ENCODE measurements at places on chromosomes 4 and X.

DNA sequence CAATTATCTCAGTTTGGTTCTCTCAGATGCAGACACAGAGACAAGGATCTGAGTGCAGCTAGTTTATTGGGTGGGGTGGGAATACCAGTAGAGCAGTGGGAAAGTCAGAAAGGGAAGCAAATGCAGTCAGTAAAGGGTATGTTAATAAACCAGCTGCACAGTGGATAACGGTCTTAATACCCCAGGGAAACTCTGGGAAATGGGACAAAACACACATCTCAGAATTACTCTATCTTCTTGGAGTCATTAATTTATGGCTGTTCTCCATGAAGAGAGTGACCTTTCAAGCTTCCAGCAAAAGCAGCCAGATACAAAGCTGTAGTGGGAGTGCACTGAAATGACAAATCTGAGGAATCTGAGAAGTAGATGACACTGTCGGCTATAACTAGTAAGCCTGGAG is 73.3 kb upstream of the NALF2 start:
- no peak overlapping the region for H3K4me3 ChIP-seq
- H3K27ac ChIP-seq, result no peak overlapping the region
- H3K36me3 ChIP-seq, result no peaks in the 10 kb centered on the region
- no peaks in the 10 kb centered on the region for H3K27me3 ChIP-seq
- no peak for DNase-seq
- H3K4me1 ChIP-seq, result peaks cover 10% of the 10 kb centered on the region

- H3K4me3 ChIP-seq, result no peak overlapping the region
- no peaks in the 10 kb centered on the region for H3K36me3 ChIP-seq
- H3K4me1 ChIP-seq, result peaks cover 8% of the 10 kb centered on the region
- no peak for DNase-seq
- H3K27me3 ChIP-seq, result peaks cover under 1% of the 10 kb centered on the region
Observed at GRCh38 chrX:118498351-118498750, 2.7 kb downstream of the DOCK11 start.

DNA sequence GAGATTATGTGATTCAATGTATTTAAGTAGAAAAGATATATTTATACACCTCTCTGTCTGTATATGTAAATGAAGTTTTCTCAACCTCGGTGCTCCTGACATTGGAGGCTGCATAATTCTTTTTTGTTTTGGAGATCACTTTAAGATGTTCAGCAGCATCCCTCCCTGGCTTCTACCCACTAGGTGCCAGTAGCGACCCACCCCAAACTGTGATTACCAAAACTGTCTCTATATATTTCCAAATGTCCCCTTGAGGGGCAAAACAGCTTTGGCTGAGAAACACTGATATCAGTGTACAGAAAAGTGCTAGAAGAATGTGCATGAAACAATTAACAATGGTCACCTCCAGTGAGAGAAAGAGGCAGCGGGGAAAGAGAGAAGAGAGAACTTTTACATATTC is 51.2 kb downstream of the DCX start:
- no peaks in the 10 kb centered on the region for H3K36me3 ChIP-seq
- peaks cover 8% of the 10 kb centered on the region for H3K4me1 ChIP-seq
- H3K27me3 ChIP-seq, result no peaks in the 10 kb centered on the region
- no peak for DNase-seq
- H3K27ac ChIP-seq, result no peak overlapping the region

- H3K27me3 ChIP-seq, result peaks cover 3% of the 10 kb centered on the region
- H3K4me1 ChIP-seq, result peaks cover 10% of the 10 kb centered on the region
- H3K36me3 ChIP-seq, result no peaks in the 10 kb centered on the region
- DNase-seq, result no peak
- no peak overlapping the region for H3K27ac ChIP-seq
Observed at GRCh38 chr4:14168919-14169318, 541.4 kb upstream of the BOD1L1 start.

DNA sequence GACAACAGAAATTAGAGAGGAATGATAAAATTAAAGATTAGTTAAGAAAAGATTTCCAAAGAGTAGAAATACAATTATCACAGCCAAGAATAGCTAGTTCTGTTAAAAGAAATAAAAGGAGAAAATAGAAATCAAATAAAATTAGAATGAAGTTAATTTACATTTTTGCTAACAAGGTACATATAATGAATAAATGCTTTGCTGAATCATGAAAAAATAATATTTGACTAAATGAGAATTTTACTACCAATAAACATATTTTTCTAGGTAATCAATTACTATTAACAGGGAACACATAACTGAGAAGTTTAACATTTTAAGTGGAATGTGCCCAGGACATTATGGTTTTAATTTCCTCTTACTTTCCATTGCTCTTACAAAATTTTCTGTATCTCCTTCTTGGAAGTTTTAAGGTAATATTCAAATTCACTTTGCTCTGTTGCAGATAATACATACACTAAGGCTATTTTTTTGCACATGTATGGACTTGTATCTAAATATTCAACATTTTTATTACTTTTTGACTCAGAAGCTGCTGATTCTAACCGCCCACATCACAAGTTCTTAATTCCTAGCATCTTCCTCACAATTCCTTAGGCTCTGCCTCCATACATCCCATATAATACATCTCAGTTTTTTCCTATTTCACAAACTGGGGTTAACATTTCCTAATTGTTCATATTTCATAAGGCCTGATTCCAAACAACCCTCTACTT is 870.7 kb upstream of the INTU start:
- no peaks in the 10 kb centered on the region for H3K4me1 ChIP-seq
- no peaks in the 10 kb centered on the region for H3K27me3 ChIP-seq
- no peaks in the 10 kb centered on the region for H3K36me3 ChIP-seq
- no peak overlapping the region for H3K4me3 ChIP-seq

GRCh38 chrX:1380672-1381233 is 11.2 kb downstream of the SLC25A6 start:
- no peak overlapping the region for H3K27ac ChIP-seq
- H3K36me3 ChIP-seq, result no peaks in the 10 kb centered on the region
- H3K4me3 ChIP-seq, result no peak overlapping the region
- no peaks in the 10 kb centered on the region for H3K4me1 ChIP-seq

GRCh38 chr4:122744229-122744628 is 11.7 kb downstream of the BBS12 start:
- H3K36me3 ChIP-seq, result no peaks in the 10 kb centered on the region
- no peak overlapping the region for H3K4me3 ChIP-seq
- no peaks in the 10 kb centered on the region for H3K4me1 ChIP-seq
- H3K27ac ChIP-seq, result no peak overlapping the region
- no peak for DNase-seq

GRCh38 chr4:83013902-83014301 is 3.3 kb upstream of the LIN54 start:
- H3K27me3 ChIP-seq, result peaks cover 1% of the 10 kb centered on the region
- DNase-seq, result no peak
- H3K27ac ChIP-seq, result no peak overlapping the region
- H3K36me3 ChIP-seq, result no peaks in the 10 kb centered on the region
- H3K4me3 ChIP-seq, result peak overlapping the region; percentile 93

- H3K27ac ChIP-seq, result no peak overlapping the region
- H3K4me1 ChIP-seq, result no peaks in the 10 kb centered on the region
- DNase-seq, result no peak
- H3K27me3 ChIP-seq, result no peaks in the 10 kb centered on the region
Observed at GRCh38 chrX:13177921-13178566, 133.6 kb upstream of the FAM9C start.

- no peak overlapping the region for H3K27ac ChIP-seq
- peaks cover 9% of the 10 kb centered on the region for H3K4me1 ChIP-seq
- H3K4me3 ChIP-seq, result no peak overlapping the region
- no peaks in the 10 kb centered on the region for H3K36me3 ChIP-seq
Observed at GRCh38 chrX:130162094-130162735, 3.4 kb downstream of the AIFM1 start.

DNA sequence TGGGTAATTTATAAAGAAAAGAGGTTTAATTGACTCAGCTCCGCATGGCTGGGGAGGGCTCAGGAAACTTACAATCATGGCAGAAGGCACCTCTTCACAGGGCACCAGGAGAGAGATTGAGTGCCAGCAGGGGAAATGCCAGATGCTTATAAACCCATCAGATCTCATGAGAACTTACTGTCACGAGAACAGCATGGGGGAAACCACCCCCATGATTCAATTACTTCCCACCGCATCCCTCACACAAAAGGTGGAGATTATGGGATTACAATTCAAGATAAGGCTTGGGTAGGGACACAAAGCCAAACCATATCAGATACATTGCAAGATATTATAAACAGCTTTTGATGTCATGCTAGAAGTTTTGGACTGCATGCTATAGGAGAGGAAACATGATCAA is 204.3 kb downstream of the VEGFC start:
- H3K27ac ChIP-seq, result no peak overlapping the region
- H3K36me3 ChIP-seq, result no peaks in the 10 kb centered on the region
- no peak overlapping the region for H3K4me3 ChIP-seq
- H3K27me3 ChIP-seq, result peaks cover under 1% of the 10 kb centered on the region
- H3K4me1 ChIP-seq, result no peaks in the 10 kb centered on the region
- DNase-seq, result no peak

DNA sequence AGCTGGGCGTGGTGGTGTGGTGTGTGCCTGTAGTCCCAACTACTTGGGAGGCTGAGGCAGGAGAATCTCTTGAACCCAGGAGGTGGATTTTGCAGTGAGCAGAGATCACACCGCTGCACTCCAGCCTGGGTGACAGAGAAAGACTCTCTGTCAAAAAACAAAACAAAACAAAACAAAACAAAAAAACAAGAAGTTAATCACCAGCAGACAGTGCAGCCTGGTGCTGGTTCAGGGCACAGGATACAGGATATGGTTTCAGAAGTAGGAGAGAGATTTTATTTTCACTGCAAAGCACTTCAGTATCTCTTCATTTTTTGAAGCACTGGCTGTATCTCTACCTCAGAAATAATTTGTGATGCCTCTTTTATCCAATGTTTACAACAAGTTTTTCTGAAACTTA is 1222.9 kb upstream of the PRKX start:
- no peak overlapping the region for H3K4me3 ChIP-seq
- H3K27me3 ChIP-seq, result no peaks in the 10 kb centered on the region
- H3K4me1 ChIP-seq, result no peaks in the 10 kb centered on the region
- DNase-seq, result no peak

GRCh38 chr4:108181704-108182103 is 13.0 kb upstream of the LEF1 start:
- H3K27ac ChIP-seq, result no peak overlapping the region
- no peaks in the 10 kb centered on the region for H3K4me1 ChIP-seq
- peaks cover 8% of the 10 kb centered on the region for H3K27me3 ChIP-seq
- H3K36me3 ChIP-seq, result no peaks in the 10 kb centered on the region

GRCh38 chr4:40199999-40200874 is 3.4 kb downstream of the RHOH start:
- H3K36me3 ChIP-seq, result no peaks in the 10 kb centered on the region
- H3K27ac ChIP-seq, result no peak overlapping the region
- no peak overlapping the region for H3K4me3 ChIP-seq
- H3K4me1 ChIP-seq, result no peaks in the 10 kb centered on the region
- DNase-seq, result no peak
- H3K27me3 ChIP-seq, result no peaks in the 10 kb centered on the region

GRCh38 chr4:147717878-147718277 is 14.0 kb upstream of the ARHGAP10 start:
- no peak for DNase-seq
- H3K27me3 ChIP-seq, result no peaks in the 10 kb centered on the region
- H3K4me3 ChIP-seq, result no peak overlapping the region
- no peaks in the 10 kb centered on the region for H3K36me3 ChIP-seq
- no peak overlapping the region for H3K27ac ChIP-seq
- no peaks in the 10 kb centered on the region for H3K4me1 ChIP-seq

DNA sequence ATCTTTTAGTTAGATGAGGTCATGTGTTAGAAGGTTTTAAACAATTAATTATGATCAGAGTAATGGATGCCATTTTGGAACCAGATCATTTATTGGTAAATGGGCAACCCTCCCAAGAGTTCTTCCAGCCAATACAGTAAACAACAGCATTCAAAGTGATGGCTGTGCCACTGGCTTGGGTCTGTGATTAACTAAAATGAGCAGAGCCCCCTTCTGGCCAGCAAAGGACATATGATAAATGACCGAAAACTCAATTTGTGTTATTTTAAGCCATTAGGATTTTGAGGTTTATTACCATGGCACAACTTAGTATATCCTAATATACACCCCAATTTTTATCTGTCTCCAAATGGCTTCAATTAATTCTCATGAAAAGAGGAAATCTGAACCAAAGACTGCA is 90.8 kb upstream of the NPFFR2 start:
- no peak overlapping the region for H3K4me3 ChIP-seq
- H3K36me3 ChIP-seq, result peaks cover 3% of the 10 kb centered on the region
- no peaks in the 10 kb centered on the region for H3K27me3 ChIP-seq
- peak; percentile 19 for DNase-seq
- no peaks in the 10 kb centered on the region for H3K4me1 ChIP-seq

DNA sequence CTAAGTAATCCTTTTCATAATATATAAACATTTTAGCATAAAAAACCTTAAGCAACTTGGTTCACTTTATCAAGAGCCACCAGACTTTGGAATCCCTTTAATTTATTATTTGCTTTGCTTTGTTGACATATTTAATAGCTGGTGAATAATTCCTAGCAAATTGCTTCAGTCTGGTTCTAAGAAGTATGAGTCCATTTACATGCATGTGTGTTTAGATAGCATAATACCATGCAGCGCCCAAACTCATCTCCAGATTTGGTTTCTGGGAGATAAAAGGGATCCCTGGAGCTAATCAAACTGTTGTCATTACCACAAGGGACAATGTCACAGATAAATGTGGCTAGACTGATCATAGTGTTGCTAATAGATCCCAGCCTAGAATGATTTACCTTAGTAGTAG is 111.8 kb downstream of the TMEM144 start:
- H3K4me1 ChIP-seq, result no peaks in the 10 kb centered on the region
- H3K27me3 ChIP-seq, result no peaks in the 10 kb centered on the region
- DNase-seq, result no peak
- H3K4me3 ChIP-seq, result no peak overlapping the region
- H3K36me3 ChIP-seq, result no peaks in the 10 kb centered on the region

DNA sequence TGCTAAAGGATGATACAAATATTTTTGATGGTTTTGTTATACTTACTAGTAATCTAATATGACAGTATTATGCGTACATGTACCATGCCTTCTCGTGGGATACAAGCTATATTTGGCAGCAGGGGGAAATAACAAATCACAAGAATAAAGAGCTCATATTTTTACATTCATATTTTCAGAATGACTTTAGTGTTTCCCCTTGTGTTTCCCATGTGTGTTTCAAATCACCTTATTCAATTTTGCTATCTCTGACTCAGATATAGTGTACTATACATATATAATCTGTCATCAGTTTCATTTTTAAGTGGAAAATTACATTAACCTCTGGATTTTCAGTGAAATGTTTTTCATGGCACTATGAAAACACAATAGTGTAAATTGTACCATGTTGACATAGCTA is 146.8 kb downstream of the RPA4 start:
- H3K4me3 ChIP-seq, result no peak overlapping the region
- H3K27me3 ChIP-seq, result peaks cover 1% of the 10 kb centered on the region
- H3K27ac ChIP-seq, result no peak overlapping the region
- H3K36me3 ChIP-seq, result no peaks in the 10 kb centered on the region
- H3K4me1 ChIP-seq, result peaks cover 1% of the 10 kb centered on the region

Measured in glutamatergic neuron (in vitro differentiated cells).